ENCODE measurements at places on chromosomes 2 and 18. TPM values are rescaled to one million over a fixed set of nuclear protein-coding genes. Genes with fewer than 3 reads are reported as not detected.

XDH gene
- not detected for total RNA-seq

SLC30A3 gene
- 0.34 TPM for total RNA-seq

GPAT2 gene
- 15.0 TPM for total RNA-seq

NGEF gene
- total RNA-seq: not detected

DNA sequence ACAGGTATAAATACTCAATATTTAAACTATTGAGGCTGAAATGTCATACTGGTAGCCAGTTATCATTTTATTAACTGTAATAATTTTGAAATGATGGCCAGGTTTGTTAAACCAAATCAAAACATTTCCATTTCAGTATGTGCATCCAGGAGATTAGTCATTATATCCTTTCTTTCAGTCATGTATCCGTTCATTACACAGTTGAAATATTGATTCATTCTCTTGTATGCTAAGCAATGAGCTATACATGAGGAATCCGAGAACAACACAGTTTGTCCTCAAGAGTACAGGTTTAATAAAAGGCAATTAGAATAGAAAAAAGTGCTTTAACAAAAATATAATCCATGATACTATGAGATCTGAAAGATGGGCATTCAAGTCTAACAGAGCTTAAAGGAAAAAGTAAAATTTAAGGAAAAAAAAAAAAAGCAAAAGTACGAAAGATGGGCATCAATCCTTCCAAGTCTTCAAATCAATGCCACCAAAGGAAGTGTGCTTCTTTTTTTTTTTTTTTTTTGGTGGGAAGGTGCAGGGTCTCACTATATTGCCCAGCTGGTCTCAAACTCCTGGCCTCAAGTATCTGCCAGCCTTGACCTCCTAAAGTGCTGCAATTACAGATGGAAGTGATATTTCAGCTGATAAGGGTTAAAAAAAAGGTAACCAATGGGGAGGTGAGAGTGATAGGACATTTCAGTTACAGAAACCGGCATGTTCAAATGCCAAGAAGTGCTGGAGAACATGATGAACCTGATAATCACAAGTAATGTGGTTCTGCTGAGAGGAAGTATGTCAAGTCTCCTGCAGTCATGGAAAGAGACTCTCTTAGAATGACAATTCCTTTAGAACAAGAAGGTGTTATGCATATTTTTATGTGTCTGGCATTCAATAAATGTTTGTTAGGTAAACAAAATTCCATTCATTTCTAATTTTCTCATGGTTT is 35.8 kb downstream of the PUM2 start:
- peaks cover 15% of the 10 kb centered on the region for H3K4me1 ChIP-seq
- H3K27me3 ChIP-seq: no peaks in the 10 kb centered on the region
- H3K4me3 ChIP-seq: no peak overlapping the region
- H3K36me3 ChIP-seq: peaks cover 31% of the 10 kb centered on the region
- no peak for DNase-seq

Data from activated naive CD8-positive, alpha-beta T cell treated with anti-CD3 and anti-CD28 coated beads, Interleukin-2, amount 10 ng/mL, durations not matched to agents 7 days and 5 days (primary cell).